ENCODE measurements at places on chromosomes 7 and 10. TPM values are rescaled to one million over a fixed set of nuclear protein-coding genes. Genes with fewer than 3 reads are reported as not detected.

The PDE6C gene
- total RNA-seq, result not detected

The NEUROD6 gene
- not detected for total RNA-seq

The OR2A12 gene
- total RNA-seq, result not detected

The AS3MT gene
- 2.1 TPM for total RNA-seq

The METTL27 gene
- total RNA-seq, result 3.1 TPM

The PARD3 gene
- 88.2 TPM for total RNA-seq

The TLL2 gene
- total RNA-seq, result 17.7 TPM

The OPTN gene
- total RNA-seq, result 190 TPM

The H2BK1 gene
- not detected for total RNA-seq

The CASP2 gene
- 12.3 TPM for total RNA-seq

The MPP7 gene
- total RNA-seq, result 13.7 TPM

The CH25H gene
- 0.21 TPM for total RNA-seq

The DNAH11 gene
- total RNA-seq, result 7.3 TPM

The SCART1 gene
- 0.64 TPM for total RNA-seq

The FBXO24 gene
- 0.21 TPM for total RNA-seq

The PTPN20 gene
- 3.4 TPM for total RNA-seq

The NDUFB2 gene
- total RNA-seq, result 52.1 TPM

The FRMPD2 gene
- total RNA-seq, result under 0.01 TPM

The RET gene
- 0.68 TPM for total RNA-seq

The CDHR3 gene
- total RNA-seq, result 1.9 TPM

The PRSS37 gene
- total RNA-seq, result not detected

The ENKUR gene
- 0.07 TPM for total RNA-seq

The FAM25C gene
- total RNA-seq, result 13.7 TPM

The PARG gene
- total RNA-seq, result 66.0 TPM

The TMEM236 gene
- 0.07 TPM for total RNA-seq

The GNGT1 gene
- total RNA-seq, result not detected

The SLC16A12 gene
- total RNA-seq, result 0.14 TPM

The NODAL gene
- total RNA-seq, result not detected

The SPDYE9 gene
- not detected for total RNA-seq

The RBP3 gene
- not detected for total RNA-seq

The NYAP1 gene
- 0.64 TPM for total RNA-seq

The LDB3 gene
- total RNA-seq, result under 0.01 TPM

The SMKR1 gene
- 2.4 TPM for total RNA-seq

The CDC14C gene
- 0.07 TPM for total RNA-seq

The IGF2BP3 gene
- 28.4 TPM for total RNA-seq

The EIF3A gene
- total RNA-seq, result 222 TPM

The ZNF775 gene
- total RNA-seq, result 2.5 TPM

The EXOC6 gene
- 5.8 TPM for total RNA-seq

The TMEM270 gene
- not detected for total RNA-seq

The CYP17A1 gene
- total RNA-seq, result not detected

The MCM10 gene
- 0.34 TPM for total RNA-seq

The ACHE gene
- total RNA-seq, result under 0.01 TPM

The INSYN2A gene
- total RNA-seq, result under 0.01 TPM

The VSIR gene
- total RNA-seq, result 9.8 TPM

The CNTNAP2 gene
- 2.1 TPM for total RNA-seq

The EPHB6 gene
- 0.34 TPM for total RNA-seq

The VAX1 gene
- total RNA-seq, result not detected

The CLRN3 gene
- not detected for total RNA-seq

The C10orf71 gene
- total RNA-seq, result not detected

The CPXM2 gene
- 0.07 TPM for total RNA-seq

The ZNF488 gene
- under 0.01 TPM for total RNA-seq

The UFSP1 gene
- total RNA-seq, result 7.9 TPM

The AOAH gene
- total RNA-seq, result not detected

The ANKMY2 gene
- total RNA-seq, result 8.2 TPM

The TMEM196 gene
- not detected for total RNA-seq

The TMEM72 gene
- not detected for total RNA-seq

The INHBA gene
- 8.5 TPM for total RNA-seq

The SLC16A9 gene
- 3.7 TPM for total RNA-seq

Data from nasal cavity respiratory epithelium epithelial cell of viscerocranial mucosa (primary cell).